ENCODE measurements at places on chromosomes 5 and 9.

DNA sequence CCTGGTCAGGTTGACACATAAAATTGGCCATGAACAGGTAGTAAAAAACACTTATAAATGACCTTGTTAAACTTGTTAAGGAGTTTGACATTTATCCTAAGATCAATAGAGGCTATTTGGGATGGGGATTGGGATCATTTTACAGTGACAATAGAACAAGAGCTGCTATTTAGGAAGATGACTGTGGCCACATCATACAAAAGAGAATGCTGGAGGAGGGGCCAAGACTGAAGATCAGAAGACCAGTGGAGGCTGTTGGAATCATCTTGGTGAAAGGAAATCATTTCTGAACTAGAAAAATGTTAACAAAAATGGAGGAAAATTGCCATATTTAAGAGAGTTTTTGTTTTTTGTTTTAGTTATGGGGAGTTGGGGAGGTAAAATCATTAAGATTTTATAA is 304.8 kb upstream of the TLE4 start:
- DNase-seq: no peak
- H3K36me3 ChIP-seq: no peaks in the 10 kb centered on the region
- H3K4me3 ChIP-seq: no peak overlapping the region
- H3K4me1 ChIP-seq: no peaks in the 10 kb centered on the region
- H3K27ac ChIP-seq: no peak overlapping the region
- no peaks in the 10 kb centered on the region for H3K27me3 ChIP-seq

DNA sequence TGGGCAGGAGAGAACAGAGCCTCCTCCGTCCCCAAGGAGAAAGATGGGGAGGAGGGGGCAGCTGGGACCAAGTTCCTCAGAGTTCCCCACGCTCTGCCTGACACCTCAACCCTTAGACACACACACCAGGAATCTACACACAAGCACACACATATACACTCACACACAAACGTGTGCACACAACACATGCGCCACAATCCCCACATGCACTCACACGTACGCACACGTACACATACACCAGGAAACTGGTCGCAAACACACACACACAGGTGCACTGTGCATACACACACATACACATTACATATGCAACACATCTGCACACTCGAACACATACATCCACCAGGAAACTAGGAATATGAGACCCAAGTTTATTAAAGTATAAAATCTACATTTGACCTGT is 50.4 kb downstream of the ROR2 start:
- no peak overlapping the region for H3K27ac ChIP-seq
- no peaks in the 10 kb centered on the region for H3K36me3 ChIP-seq

GRCh38 chr9:16460696-16461095 is 409.8 kb downstream of the BNC2 start:
- H3K36me3 ChIP-seq: no peaks in the 10 kb centered on the region
- no peak overlapping the region for H3K27ac ChIP-seq
- no peaks in the 10 kb centered on the region for H3K27me3 ChIP-seq
- peaks cover 3% of the 10 kb centered on the region for H3K4me1 ChIP-seq

GRCh38 chr5:123671042-123671441 is 159.1 kb downstream of the CSNK1G3 start:
- no peak overlapping the region for H3K27ac ChIP-seq
- H3K27me3 ChIP-seq: no peaks in the 10 kb centered on the region
- no peak overlapping the region for H3K4me3 ChIP-seq
- no peak for DNase-seq

- H3K27ac ChIP-seq: no peak overlapping the region
- peaks cover 19% of the 10 kb centered on the region for H3K27me3 ChIP-seq
- no peak for DNase-seq
- no peaks in the 10 kb centered on the region for H3K4me1 ChIP-seq
Measured at GRCh38 chr5:109826-110225, 17.9 kb downstream of the PLEKHG4B start.

DNA sequence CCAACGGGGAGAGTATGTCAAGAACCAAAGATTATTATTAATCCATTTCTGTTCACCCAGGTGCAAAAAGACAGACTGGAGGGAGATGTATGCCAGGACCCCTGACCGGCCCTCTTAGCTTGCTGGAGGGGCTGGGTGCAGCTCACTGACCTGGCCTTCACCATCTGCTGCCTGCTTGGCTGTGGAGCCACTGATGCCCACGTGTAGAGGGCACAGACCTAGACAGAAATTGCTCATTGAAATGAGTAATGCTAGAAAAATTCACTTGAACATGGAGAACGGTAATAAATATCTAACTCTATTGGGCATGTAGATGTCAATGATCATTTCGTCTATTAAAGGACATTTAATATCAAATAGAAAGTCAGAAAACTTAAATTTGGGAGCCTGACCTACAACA is 58.8 kb upstream of the ERCC6L2 start:
- H3K4me3 ChIP-seq: no peak overlapping the region
- no peaks in the 10 kb centered on the region for H3K36me3 ChIP-seq
- no peak overlapping the region for H3K27ac ChIP-seq
- DNase-seq: no peak

- no peaks in the 10 kb centered on the region for H3K4me1 ChIP-seq
- no peaks in the 10 kb centered on the region for H3K36me3 ChIP-seq
- no peak overlapping the region for H3K27ac ChIP-seq
- DNase-seq: no peak
- H3K27me3 ChIP-seq: no peaks in the 10 kb centered on the region
Measured at GRCh38 chr9:90393365-90394152, 249.1 kb downstream of the DIRAS2 start.
